ENCODE measurements at places on chromosomes 16 and 17. TPM values are rescaled to one million over a fixed set of nuclear protein-coding genes. Genes with fewer than 3 reads are reported as not detected.

DNA sequence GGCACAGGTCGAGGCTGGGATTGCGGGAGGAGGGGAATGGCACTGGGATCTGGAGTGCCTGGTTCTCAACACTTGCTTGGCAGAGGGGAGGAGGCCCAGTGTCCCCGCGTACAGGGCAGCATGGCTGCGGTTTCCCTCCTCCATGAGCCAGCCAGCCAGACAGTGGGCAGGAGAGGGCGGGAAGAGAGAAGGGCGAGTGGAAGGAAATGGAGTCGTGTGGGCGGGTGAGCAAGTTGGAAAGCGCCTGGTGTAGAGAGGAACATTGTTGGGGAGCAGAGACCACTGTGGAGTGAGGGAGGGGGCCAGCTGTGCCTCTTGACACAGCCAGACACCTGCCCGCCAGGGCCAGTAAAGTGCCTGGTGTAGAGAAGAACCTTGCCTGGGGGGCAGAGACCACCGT is 130.5 kb downstream of the OR1D5 start:
- no peaks in the 10 kb centered on the region for H3K27me3 ChIP-seq
- DNase-seq: no peak
- H3K36me3 ChIP-seq: no peaks in the 10 kb centered on the region
- no peaks in the 10 kb centered on the region for H3K4me1 ChIP-seq
- no peak overlapping the region for H3K4me3 ChIP-seq

DNA sequence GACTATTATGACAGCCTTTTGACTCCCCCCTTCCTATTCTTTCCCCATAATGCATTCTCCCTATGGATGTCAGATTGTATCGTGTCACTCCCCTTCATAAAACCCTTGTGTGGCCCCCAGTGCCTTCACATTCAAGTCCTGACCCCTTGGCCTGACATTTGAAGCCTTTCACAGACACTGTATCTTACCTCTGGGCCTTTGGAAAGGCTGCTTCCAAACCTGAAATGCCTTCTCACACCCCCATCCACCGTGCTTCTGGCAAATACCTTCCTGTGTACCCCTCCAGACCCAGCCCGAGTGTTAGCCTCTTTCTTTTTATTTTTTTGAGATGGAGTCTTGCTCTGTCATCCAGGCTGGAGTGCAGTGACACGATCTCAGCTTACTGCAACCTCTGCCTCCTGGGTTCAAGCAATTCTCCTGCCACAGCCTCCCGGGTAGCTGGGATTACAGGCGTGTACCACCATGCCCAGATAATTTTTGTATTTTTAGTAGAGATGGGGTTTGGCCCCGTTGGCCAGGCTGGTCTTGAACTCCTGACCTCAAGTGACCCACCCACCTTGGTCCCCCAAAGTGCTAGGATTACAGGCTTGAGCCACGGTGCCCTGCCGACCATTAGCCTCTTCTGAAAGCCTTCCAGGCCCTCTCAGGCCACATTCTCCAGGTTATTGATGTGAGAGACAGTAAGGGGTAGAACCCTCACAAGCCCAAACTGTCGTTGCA is 2.1 kb downstream of the ARMC5 start:
- no peaks in the 10 kb centered on the region for H3K27me3 ChIP-seq
- H3K4me1 ChIP-seq: peaks cover 9% of the 10 kb centered on the region
- DNase-seq: no peak

GRCh38 chr16:82192665-82193064 is 22.6 kb upstream of the MPHOSPH6 start:
- H3K4me1 ChIP-seq: peaks cover 1% of the 10 kb centered on the region
- no peaks in the 10 kb centered on the region for H3K27me3 ChIP-seq
- no peaks in the 10 kb centered on the region for H3K36me3 ChIP-seq
- peak overlapping the region; percentile 30 for H3K27ac ChIP-seq
- no peak overlapping the region for H3K4me3 ChIP-seq

The HP gene
- total RNA-seq: 8.0 TPM

The MT1G gene
- total RNA-seq: 3.5 TPM

All from lung (tissue), 17 donors.